ENCODE measurements at places on chromosomes 11 and 22. TPM values are rescaled to one million over a fixed set of nuclear protein-coding genes. Genes with fewer than 3 reads are reported as not detected.
A peak's percentile ranks its signal among the peaks of the same experiment; 100 is the strongest.

DNA sequence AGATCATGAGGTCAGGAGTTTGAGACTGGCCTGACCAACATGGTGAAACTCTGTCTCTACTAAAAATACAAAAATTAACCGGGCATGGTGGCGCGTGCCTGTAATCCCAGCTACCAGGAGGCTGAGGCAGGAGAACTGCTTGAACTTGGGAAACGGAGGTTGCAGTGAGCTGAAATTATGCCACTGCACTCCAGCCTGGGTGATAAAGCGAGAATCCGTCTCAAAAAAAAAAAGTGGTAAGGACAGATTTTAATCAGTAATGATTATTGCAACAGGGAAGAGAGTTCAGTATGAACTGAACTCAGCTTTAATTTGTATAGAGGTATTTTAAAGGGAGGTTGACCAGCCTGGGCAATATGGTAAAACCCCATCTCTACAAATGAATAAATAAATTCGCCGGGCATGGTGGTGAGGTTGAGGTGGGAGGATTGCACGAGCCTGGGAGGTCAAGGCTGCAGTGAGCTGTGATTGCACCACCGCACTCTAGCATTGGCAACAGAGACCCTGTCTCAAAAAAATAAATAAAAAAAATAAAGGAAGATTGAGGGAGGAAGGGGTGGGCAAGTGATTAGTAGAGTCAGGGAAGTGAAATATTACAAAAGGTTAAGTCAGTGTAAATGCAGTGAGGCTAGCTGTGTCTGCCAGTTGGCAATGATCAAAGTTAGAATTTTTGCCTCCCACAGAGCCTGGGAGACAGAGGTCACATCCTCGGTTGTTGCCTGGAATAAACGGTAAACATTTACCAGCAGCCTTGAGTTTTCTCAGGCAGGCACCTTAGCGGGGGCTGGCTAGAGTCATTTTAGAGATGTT is 2.6 kb upstream of the MCM5 start:
- H3K27me3 ChIP-seq: no peaks in the 10 kb centered on the region
- H3K27ac ChIP-seq: no peak overlapping the region
- no peak overlapping the region for H3K4me3 ChIP-seq
- no peak for DNase-seq

DNA sequence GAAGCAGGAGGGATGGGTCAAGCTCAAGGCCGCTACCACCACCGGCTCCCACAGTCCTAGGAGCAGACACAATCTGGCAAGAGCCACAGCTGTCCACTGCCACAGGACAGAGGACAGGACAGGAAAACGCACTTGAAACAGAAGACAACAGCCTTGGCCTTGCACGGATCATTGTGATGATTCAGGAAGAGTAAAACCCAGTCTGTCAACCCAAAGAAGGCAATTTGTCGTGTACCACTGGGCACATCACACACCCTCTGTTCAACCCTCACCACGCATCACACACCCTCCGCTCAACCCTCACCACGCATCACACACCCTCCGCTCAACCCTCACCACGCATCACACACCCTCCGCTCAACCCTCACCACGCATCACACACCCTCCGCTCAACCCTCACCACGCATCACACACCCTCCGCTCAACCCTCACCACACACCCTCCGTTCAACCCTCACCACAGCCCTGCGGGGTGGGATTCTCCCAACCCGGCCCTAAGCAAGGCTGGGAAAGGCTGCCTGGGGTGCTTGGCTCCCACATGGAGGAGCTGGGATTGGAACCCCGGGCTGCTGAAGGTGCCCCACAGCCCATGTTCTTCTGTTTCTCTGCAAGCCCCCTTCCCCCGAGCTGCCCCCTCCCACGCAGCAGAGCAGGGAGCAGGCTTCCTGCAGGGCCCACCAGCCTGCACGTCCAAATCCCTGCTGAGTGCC is 11.3 kb upstream of the CDC42BPG start:
- peak overlapping the region; percentile 80 for H3K27ac ChIP-seq
- peaks cover 93% of the 10 kb centered on the region for H3K4me1 ChIP-seq

DNA sequence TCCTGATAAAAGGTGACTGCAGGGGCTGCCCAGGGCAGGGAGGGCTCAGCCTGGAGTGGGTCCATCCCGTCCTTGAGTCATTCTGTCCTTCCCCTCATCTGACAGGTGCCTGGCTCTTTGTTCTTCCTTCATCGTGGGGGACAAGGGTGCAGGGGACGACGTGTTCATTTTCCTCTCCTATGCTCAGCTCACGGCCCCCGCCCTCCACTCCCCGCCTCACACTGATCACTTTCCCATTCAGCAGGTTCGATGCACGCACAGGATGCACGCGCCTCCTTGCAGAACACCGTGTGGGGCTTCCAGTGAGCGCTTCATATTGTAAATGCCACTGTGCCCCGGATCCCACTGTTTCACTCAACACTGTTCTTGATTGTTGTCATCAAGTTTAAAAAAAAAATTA is 32.7 kb upstream of the SHANK2 start:
- no peak overlapping the region for H3K27ac ChIP-seq
- DNase-seq: no peak
- H3K4me1 ChIP-seq: no peaks in the 10 kb centered on the region
- no peaks in the 10 kb centered on the region for H3K27me3 ChIP-seq
- H3K36me3 ChIP-seq: no peaks in the 10 kb centered on the region

DNA sequence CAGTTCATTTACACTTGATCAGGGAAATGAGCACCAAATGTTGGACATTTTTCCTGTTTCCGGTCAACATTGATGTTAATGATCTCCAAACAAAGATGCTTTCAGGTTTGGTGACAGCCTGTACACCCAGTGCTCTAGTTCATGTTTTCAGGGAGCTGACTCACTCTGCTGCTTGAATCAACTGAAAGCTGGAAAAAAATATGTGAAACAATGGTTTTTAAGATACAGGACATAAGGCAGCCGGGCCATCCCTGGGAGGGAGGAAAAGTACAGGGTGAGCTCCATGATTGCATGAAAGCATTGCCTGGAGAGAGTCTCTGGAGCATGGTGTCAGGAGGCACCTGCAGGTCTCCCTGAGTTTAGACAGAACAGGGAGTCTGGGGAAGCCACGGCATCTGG is 259.6 kb downstream of the TBC1D22A start:
- DNase-seq: no peak
- H3K4me1 ChIP-seq: no peaks in the 10 kb centered on the region
- no peaks in the 10 kb centered on the region for H3K27me3 ChIP-seq
- H3K4me3 ChIP-seq: no peak overlapping the region
- peaks cover 31% of the 10 kb centered on the region for H3K36me3 ChIP-seq

GRCh38 chr11:15976433-15977045 is 379.8 kb downstream of the SOX6 start:
- H3K27me3 ChIP-seq: no peaks in the 10 kb centered on the region
- H3K27ac ChIP-seq: no peak overlapping the region
- H3K36me3 ChIP-seq: no peaks in the 10 kb centered on the region
- H3K4me3 ChIP-seq: no peak overlapping the region
- no peak for DNase-seq

Gene SNX32
- total RNA-seq: 0.44 TPM

DNA sequence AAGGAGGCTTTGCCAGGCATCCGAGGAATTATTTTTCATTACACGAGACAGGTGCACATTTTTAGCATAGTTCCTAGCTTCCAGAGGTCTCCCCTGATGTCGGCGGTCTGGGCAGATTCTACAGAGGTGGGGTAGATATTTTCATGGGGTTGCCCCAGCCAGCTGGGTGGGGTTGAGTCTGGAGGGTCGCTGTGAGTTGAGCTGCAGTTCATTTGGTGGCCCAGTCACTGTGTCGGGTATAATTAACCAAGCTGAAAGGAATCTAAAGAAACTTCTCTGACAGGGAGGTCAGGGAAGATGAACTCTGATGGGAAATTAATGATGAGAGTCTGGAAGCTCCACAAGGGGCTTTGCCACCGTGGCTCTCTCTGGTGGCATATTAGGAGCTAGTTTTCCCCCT is 233.7 kb upstream of the NAV2 start:
- H3K27ac ChIP-seq: no peak overlapping the region
- no peaks in the 10 kb centered on the region for H3K27me3 ChIP-seq
- no peak for DNase-seq
- no peak overlapping the region for H3K4me3 ChIP-seq

Gene GGTLC3
- not detected for total RNA-seq

Gene GGT5
- total RNA-seq: 0.44 TPM

GRCh38 chr11:75565221-75565814 is 3.3 kb downstream of the SERPINH1 start:
- H3K4me3 ChIP-seq: no peak overlapping the region
- DNase-seq: no peak
- H3K36me3 ChIP-seq: peaks cover 9% of the 10 kb centered on the region

DNA sequence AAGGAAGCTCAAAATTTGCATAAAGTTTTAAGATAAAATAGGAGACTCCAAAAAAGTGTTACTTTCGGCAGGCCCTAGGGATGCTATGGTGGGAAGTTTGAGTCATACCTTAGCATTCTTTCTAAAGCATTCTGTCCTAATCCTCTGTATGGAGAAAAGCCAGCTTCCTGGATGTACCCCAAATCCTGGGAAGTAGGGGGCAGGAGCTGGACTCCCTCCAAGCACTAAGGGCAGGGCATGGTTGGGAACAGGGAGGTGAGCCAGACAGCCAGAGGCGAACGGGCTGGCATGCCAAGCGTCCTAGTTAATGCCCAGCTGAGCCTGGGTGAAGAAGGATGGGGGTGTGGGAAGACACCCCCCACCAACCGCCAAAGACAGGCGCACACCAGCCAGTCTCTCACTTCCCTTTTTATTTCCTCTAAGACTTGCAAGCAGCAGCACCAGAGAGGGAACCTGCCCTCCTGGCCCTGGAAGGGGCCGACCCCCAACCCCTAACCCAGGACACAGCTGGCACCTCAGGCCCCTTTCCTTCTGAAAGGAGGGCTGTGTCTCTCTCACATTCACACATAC is 23.9 kb downstream of the RTN4RL2 start:
- no peak overlapping the region for H3K4me3 ChIP-seq
- peaks cover 25% of the 10 kb centered on the region for H3K27me3 ChIP-seq
- peaks cover 10% of the 10 kb centered on the region for H3K4me1 ChIP-seq
- H3K27ac ChIP-seq: no peak overlapping the region

DNA sequence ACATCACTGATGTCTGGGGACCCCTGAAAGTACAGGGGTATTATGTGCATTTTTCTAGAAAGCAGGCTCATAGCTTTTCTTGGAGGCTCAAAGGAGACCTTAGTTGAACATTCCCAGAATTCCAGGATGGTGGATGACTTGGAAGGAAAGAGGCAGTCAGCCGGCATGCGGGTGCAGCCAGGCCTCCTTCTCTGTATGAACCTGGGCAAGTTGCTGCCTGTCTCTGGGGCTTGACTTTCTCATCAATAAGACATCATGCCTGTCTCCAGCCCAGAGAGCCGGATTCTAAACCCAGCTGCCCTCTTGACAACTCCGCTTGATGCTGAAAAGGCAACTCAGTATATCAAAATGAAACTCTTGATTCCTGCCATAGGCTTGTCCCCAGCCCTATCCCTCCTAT is 12.6 kb downstream of the MS4A15 start:
- DNase-seq: no peak
- no peaks in the 10 kb centered on the region for H3K36me3 ChIP-seq
- peaks cover 3% of the 10 kb centered on the region for H3K27me3 ChIP-seq
- H3K4me1 ChIP-seq: no peaks in the 10 kb centered on the region
- no peak overlapping the region for H3K4me3 ChIP-seq
- no peak overlapping the region for H3K27ac ChIP-seq

Gene OR5AL1
- total RNA-seq: not detected

Gene COA4
- total RNA-seq: 62.0 TPM

Gene TMEM191C
- 1.1 TPM for total RNA-seq

Gene MMP27
- not detected for total RNA-seq

Gene MFRP
- not detected for total RNA-seq

Gene TECTA
- 0.21 TPM for total RNA-seq

DNA sequence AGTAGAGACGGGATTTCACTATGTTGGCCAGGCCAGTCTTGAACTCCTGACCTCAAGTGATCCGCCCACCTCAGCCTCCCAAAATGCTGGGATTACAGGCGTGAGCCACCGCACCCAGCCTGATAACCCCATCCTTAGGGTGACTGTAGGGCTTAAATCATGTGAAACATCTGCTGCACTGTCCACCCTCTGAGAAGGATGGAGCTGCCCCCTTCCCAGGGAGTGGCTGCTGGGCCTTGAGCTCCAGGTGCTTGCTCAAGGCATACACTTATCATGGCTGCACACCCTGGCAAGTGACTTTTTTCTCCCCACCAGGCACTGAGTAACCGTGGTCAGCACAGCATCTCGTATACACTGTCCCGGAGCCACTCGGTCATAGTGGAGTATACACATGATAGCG is 5.3 kb downstream of the PELI3 start:
- no peaks in the 10 kb centered on the region for H3K27me3 ChIP-seq
- H3K4me1 ChIP-seq: peaks cover 17% of the 10 kb centered on the region
- H3K27ac ChIP-seq: no peak overlapping the region
- no peaks in the 10 kb centered on the region for H3K36me3 ChIP-seq
- no peak overlapping the region for H3K4me3 ChIP-seq

DNA sequence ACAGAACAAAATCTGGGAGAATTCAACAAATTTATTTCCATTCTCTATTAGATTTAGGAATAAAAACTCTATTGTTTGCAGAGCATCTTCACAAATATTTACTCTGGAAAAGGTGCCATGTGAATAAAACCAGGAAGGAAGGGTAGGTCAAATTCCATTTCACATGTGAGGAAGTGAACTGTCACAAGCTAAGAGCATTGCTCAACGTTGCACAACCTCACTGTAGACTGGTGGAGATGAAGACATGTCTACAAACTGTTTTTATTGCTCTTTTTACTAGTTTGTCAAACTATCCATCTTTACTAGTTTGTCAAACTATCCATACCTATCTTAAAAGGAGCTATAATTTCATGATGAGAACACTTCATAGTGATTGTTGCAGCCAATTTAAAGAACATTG is 236.4 kb downstream of the CNTN5 start:
- no peaks in the 10 kb centered on the region for H3K27me3 ChIP-seq
- no peaks in the 10 kb centered on the region for H3K36me3 ChIP-seq
- no peak overlapping the region for H3K4me3 ChIP-seq
- H3K27ac ChIP-seq: no peak overlapping the region
- no peaks in the 10 kb centered on the region for H3K4me1 ChIP-seq

DNA sequence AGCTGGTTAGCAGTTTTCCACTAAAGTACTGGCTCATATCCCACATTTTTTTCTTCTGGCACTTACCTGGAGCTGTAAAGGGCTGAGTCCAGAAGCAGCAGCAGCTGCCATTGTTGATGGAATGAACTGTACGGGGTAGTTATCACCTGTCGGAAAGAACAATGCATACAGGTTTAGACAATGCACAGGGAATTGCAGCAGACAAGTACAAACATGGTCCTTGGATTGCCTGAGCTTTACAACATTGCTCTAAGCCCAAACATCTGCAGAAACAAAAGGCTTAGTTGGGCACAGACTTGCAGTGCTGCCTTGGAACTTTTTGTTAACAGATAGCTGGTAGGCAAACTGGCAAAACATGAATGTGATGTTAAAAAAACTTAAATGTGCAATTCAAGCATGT is 258.8 kb downstream of the SOX6 start:
- H3K27me3 ChIP-seq: no peaks in the 10 kb centered on the region
- H3K4me3 ChIP-seq: no peak overlapping the region
- H3K36me3 ChIP-seq: no peaks in the 10 kb centered on the region
- no peak for DNase-seq
- no peaks in the 10 kb centered on the region for H3K4me1 ChIP-seq

DNA sequence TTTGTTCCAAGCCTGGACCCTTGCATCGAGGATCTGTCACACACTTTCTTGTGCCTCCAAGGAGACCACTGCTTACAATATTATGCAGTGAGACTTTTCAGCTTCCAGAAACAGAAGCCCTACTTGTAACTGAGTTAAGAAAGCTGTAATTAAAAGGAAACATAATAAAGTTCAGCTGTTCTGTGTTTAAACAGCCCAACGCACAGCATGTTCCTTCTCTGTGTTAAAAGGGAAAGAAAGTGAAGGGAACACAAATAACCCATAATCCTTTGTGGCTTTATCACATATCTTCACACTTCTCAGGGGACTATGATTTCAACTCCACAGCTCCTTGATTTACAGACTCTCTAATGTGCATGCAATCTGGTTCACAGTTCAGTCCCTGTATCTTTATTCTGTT is 200.3 kb upstream of the MTNR1B start:
- peaks cover 4% of the 10 kb centered on the region for H3K4me1 ChIP-seq
- no peak for DNase-seq
- H3K4me3 ChIP-seq: no peak overlapping the region
- no peaks in the 10 kb centered on the region for H3K27me3 ChIP-seq
